Lower leg skin (tissue), 4 donors: ENCODE measurements at places on chromosomes 2 and 18. TPM values are rescaled to one million over a fixed set of nuclear protein-coding genes. Genes with fewer than 3 reads are reported as not detected.
A peak's percentile ranks its signal among the peaks of the same experiment; 100 is the strongest.

The GULP1 gene
- 20.0 TPM for total RNA-seq

DNA sequence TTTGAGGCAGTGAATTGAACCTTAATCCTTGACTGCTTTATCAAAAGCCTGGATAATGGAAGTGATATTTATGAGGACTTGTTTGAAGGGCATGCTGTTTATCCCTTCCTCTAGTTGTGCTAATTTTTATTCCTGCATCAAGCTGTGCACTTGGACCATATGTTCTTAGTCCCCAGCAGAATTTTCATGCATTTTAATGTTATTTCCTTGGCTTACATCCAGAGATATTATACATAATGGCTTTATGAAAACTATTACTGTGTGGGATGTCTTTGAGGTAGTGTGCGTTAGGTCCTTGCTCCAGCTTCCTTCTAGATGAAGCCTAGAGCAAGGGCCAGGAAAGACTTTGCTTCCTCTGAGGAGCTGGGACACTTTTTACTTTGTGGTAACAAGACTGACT lies 378.4 kb downstream of the LPIN1 start:
- DNase-seq = no peak

GRCh38 chr2:58025150-58025933 lies 21.3 kb upstream of the VRK2 start:
- DNase-seq = no peak

The NEU2 gene
- 24.6 TPM for total RNA-seq

DNA sequence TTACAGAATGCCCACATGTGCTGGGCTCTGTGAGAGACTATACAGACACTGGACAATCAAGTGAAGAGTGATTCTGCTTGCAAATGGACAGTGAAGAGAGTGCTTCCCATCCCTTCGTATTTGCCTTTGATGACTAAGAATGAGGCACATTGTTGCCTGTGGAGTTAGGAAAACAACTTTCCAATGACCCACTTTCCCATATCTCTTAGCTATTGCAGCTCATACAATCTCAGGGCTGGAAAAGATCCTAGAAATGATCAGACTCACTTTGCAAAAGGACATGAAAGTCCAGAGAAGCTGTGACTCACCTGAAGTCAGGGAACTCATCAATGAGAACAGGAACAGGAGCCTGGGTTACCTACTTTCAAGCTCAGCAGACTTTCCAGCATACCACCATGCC lies 440.5 kb upstream of the TCF4 start:
- DNase-seq = no peak

The COL4A3 gene
- 0.29 TPM for total RNA-seq

The CAVIN2 gene
- 6.7 TPM for total RNA-seq

DNA sequence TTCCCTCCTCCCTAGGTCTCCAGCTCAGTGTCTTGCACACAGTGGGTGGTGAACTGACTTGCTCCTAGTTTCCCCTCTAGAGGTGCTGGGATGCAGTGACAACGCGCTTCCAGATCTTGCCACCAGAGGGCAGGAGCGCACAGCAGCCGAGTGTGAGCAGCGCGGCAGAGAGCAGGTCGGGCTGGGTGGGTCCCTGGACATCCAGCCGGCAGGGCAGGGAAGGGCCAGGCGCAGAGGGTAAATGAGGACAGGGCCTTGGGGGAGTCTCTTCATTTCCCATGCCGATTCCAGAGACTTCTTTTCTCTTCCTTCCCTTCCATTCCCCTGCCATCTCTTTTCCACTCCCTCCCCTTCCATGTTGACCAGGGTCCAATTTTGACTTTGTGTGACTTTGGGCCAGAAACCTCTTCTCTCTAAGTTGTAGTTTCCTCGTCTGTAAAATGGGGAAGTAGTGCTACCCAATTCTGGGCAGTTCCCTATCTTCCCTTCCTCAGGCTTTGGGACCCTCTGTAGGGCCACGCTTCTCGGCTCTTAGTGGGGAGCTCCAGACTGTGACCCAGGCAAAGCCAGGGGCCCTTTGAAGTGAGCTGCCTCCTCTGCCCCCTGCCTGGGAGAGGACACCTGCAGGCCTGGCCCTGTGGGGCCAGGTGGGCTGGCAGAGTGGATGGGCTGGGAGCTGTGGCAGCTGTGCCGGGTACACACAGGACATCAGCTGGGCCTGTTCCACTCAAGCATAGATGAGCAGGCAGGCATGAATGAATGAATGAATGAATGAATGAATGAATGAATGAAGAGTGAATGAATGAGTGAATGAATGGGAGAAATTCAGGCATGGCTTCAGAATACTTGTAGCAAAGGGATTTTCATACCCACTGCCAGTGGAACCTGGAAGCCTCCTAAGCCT lies 43.3 kb upstream of the TAF1B start:
- DNase-seq = peak; percentile 98

DNA sequence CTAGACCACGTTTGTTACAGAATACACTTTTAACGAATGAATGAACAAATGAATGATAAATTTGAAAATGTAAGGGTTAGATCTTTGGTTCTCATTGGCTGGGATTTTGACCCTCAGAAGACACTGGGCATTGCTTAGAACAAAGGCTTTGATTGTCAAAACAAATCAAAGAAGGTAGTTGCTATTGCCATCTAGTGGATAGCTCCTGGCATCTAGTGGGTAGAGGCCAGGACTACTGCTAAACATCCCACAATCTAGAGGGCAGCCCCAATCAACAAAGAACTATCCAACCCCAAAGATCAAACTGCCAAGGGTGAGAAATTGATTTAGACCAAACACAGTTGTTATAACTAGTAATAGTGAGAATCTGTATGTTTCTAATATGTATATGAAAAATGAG lies 552.3 kb downstream of the KCNJ3 start:
- DNase-seq = no peak

DNA sequence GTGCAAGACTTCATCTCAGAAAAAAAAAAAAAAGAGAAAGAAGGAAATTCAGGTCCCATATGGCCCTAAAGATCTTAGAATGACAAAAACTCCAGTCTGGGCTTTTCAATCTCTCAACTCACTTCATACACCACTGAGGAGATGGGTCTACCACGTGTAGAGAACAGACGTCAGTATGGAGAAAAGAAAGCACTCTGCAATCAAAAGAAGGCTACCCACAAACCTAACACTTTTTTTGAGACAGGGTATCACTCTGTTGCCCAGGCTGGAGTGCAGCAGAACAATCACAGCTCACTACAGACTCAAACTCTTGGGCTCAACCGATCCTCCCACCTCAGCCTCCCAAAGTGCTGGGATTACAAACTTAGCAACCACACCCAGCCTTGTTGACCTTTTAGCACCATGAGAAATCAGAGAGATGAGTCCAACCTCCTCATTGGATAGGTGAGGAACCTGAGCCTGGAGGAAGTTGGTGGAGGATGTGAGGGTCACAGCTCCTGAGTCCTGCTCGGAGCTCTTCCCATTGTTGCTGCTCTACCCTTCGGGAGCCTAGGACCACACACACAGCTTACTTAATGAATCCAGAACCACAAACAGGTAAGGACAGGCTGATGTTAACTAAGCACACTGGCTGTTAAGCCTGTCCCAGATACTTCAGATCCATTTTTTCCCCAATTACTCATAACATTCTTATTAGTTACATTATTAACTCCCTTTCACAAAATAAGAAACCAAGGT lies 23.7 kb downstream of the TBC1D8 start:
- DNase-seq = no peak

- no peak for DNase-seq
Observed at GRCh38 chr18:59374128-59374527, 15.1 kb upstream of the LMAN1 start.
